M059J (cell line): ENCODE measurements at places on chromosomes 7 and 10.

DNA sequence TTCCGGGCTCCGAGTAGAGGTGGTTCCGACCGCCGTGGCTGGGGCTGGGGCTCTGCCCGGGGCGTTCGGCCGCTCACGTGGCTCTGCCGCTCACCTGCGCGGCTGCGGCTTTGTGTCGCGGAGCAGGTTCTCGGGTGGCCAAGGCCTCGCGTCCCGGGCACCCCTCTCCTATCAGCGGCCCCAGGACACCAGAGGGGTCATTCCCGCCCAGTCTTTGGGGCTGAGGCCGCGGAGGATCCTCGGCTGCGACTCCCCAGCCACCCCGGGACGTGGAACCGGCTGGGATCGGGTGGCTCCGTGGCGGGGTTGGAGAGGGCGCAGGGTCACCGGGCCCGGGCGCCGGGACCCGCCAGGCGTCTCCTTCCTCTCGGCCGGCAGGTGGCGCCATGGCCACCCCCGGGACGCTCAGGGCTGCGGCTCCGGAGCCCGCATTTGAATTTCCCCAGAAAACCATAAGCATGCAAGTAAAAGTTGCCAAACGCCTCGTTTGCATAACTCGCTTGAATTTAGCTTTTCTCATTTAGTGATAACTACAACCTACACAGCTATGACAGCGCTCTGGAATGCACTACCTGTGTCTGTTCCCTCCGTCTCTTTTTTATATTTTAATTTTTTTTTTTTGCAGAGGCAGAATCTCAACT lies 1.2 kb downstream of the COL26A1 start:
- peak; percentile 50 for DNase-seq

DNA sequence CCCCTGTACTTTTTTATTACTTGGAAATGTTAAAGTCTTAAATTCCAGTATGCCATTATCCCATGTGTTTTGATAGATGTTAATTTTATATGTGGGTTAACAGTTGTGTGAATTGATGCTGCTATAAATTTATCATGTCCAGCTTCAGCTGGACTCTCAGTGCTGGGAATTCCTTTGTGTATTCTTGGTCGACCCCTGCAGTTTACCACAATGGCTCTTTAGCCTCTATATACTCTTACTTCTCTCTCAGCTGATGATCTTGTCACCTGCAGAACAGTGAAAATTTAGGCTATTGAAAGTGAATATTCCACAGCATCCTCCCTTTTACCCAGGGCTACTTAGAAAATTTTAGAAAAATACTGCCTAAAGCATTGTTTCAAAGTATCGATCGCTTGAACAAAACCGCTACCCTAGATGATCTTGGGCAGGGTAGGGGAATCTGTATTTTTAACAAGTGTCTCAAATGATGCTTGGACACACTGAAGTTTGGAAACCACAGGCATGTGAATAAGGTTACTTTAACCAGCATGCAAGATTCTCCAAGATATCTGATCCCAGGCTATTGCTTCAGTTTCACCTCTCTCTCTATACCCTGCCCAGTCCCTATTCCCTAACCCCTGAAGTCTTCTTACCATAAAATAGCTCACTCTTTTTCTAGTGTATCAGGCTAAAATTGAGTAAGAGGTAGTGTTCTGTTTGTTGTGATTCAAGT lies 25.4 kb downstream of the LCOR start:
- peak; percentile 68 for DNase-seq

DNA sequence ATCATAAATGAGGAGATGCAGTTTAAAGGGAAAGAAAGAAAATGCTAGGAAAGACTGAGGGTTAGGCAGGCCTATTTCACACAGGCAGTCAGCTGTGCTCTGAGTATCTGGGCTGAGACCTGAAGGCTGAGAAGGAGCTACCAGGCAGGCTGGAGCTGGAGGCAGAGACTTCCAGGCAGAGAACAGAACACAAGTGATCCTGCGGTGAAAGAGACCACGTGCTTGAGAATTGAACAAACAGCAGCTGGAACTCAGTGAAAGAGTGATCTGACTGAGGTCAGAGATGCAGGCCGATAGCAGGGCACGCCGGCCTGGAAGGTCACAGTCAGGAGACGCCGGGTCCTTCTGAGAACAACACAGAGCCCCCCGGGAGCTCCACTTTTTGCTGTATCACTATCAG lies 147.8 kb downstream of the ADAM12 start:
- no peak for DNase-seq

DNA sequence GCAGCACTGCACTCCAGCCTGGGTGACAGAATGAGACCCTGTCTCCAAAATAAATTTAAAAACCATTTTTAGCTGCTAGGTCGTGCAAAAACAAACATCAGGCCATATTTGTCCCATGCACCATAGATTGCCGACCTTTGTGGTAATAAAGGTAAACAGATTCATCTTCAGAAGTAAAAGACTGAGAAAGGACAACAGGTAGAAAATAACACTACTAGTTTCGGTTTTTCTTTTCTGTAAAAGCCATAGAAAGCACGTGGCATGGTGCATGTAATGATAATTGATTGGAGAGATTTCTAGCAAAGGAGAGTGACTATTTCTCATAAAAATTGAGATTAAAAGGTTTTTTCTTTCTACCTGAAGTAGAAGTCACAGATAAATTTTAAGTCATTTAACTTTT lies 93.9 kb downstream of the DNAH11 start:
- no peak for DNase-seq

DNA sequence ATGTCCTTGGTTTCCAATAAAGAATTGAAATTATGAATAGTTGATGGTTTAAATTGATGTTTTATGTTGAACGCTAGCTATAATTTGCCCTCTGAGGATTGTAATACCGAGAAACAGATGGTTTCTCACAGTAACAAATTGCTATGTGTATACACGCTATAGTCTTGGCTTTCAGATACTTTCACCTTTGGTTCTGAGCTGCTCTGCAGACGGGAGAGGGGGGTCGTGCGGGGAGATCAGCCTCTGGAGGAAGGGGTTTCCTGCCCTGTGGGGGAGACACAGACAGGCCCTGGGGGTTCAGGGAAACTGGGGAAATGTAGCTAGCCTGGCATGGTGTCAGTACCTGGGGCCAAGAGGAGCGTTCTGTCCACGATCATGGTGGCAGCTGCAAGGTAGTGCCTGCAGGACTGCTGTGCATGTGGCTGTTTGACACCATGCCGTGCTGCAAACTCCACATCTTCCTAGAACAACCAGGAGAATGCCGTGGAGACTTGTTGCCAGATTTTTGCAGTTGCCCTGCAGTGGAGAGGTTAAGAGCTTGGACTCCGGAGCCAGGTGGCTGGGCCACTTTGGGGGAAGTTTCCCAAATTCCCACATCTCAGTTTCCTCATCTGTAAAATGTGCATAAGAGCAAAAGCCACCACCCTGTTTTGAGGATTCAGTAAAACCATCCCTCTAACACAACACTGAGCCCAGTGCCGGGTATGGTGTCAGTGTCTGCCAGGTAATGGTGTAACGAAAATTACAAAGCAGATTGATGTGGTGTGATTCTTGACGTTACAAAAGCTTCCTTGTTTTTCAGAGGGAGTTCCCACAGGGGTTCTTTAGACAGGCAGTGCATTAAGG lies 167.9 kb downstream of the CUX1 start:
- DNase-seq: no peak

- DNase-seq: no peak
Measured at GRCh38 chr7:90564455-90564854, 31.7 kb upstream of the CDK14 start.
